Fibroblast of pulmonary artery (primary cell): ENCODE measurements at places on chromosomes 7 and 10.

DNA sequence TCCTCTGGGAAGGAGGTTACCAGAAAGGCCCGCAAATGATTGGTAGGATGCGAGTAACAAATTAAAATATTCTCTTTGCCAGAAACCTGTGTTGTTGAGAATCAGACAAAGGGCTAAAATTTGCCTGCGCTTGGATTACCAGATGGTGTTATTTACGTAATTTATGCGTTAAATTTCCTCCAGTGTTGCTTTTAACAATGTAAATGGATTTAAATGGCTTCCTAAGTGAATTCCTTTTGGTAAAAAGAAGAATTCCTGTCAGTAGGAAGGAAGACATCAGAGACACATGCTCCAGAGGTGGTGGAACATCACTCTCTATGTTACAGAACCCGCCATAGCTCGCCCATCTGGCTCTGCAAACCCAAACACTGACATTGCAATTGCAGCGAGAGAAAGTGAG is 520.6 kb downstream of the GALNT17 start:
- no peak for DNase-seq

- no peak for DNase-seq
Measured at GRCh38 chr7:157961731-157962457, 625.1 kb downstream of the DNAJB6 start.

GRCh38 chr10:118321724-118322575 is 20.2 kb downstream of the FAM204A start:
- no peak for DNase-seq

DNA sequence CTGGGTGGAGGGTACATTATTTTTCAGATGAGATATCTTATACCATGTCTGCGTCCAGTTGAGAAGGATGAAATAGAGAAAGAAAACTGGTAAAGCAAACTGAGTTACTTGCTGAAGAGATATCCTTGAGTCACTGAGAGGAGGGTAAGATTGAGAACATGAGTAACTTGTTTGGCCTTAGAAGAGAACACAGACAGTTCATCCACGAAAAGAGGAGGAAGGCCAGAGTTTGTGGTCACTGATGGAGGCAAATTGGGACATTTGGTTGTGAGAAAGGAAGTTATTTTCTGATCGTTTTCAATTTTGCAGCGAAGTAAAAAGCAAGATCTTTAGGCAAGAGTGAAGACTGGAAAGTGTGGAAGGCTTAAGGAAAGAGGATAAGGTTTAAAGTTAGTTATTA is 15.6 kb downstream of the MBL2 start:
- no peak for DNase-seq

DNA sequence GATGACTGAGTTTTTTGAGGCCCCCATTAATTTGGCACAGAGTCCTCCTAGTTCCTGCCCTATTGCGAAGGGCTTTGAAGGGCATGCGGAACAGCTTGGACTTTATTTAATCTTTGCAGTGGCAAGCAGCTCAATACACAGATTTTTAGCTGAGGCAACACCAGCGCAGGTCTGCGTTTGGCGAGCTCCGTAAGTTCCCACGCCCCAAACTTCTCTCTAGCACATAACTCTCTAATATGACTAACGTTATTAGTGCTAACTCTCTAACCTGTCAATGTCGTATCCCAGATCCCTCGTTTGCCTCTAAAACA is 366 bp upstream of the TAF3 start:
- no peak for DNase-seq

DNA sequence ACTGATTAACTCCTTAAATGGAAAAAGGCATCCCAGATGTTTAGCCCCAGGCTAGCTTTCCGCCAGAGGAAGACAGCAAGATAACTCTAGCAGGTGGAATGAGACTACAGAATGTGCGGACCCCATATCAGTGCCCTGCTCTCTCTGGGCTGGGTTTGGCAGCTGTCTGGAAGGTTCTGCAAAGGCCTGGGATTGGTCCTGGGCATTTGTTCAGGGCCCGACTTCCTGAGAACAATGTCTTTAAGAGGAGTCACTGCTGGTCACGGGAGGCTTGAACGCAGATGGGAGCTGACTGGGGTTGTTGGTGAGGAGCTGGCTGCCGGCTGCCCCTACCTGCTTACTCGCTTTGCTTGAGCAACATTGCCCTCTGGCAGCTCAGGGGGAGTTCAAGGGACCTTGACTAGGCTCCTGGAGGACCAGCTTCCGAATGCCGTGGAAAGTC is 130.6 kb upstream of the BTBD16 start:
- DNase-seq, result peak; percentile 75

- DNase-seq, result no peak
Measured at GRCh38 chr7:47354831-47355541, 226.9 kb downstream of the TNS3 start.

GRCh38 chr10:71725998-71726579 is 6.5 kb upstream of the C10orf105 start:
- DNase-seq, result peak; percentile 48

DNA sequence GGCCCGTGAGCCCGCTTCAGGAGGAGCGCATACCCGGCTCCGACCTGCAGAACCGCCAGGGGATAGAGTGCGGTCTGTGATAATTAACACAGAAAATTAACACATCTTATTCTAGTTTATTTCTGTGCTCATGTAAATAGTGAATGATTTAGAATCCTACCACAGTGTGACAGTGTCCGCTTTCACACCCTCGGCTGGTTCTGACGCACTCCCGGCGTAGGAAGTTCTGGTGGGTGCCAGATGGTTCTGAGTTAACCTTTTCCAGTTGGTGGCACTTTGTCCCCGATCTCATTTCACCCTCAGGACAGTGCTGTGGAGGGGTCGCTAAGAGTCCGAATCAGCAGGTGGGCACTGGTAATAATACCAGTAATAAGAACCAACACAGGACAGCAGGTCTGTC is 28.3 kb upstream of the FXYD4 start:
- DNase-seq, result no peak

DNA sequence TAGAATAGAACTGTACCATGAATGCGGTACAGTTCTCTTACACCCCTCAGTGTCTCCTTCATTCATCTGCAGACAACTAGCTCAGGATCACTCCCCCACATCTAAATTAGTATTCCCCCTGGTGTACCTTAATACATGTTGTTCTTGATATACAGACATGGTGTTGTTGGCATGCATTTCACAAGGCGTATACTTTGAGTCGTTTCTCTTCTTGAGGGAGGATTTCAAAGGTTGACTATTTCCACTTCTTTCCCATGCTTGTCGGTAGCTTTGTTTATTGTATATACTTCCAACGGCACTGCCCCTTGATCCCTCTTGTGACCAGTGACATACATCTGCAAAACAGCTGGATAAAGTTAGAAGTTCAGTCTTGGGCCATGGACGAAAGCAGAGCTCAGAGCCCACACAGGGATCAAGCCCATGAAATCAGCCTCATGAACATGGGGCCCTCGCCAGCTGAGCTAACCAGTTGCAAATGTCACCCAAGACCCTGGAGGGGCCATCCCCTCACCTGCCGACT is 8.6 kb downstream of the CPA4 start:
- DNase-seq, result no peak

DNA sequence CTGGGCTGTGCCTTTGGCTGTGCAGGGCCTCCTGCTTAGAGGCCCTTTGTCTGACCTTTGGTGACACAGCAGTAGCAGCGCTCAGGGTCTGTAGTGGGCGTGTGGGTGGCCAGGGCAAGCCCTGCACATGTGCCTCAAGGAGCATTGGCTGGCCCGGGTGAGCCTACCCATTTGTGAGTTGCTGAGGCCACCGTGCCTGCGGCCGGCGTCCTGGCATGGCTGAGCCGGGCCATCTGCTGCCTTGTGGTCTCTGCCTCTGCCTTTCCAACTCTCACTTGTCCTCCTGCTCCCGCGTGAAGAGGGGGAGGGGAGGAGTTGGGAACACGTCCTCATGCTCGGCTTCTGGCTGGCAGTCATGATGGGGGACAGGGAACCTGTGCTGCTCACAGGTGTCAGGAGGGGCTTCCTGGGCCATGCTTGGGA is 9.2 kb upstream of the ORAI2 start:
- DNase-seq, result no peak

- no peak for DNase-seq
Measured at GRCh38 chr7:101868191-101868950, 50.9 kb downstream of the CUX1 start.

DNA sequence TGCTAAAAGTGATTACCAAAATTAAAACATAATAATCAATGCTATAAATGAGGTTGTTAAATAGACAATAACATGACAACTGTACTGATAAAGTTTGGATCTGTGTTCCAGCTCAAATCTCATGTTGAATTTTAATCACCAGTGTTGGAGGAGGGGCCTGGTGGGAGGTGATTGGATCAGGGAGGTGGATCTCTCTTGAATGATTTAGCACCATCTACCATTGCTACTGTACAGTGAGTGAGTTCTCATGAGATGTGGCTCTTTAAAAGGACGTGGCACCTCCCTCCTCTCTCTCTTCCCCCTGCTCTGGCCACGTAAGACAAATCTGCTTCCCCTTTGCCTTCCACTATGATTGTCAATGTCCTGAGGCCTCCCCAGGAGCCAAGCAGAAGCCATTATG is 77.5 kb downstream of the HTR5A start:
- no peak for DNase-seq

GRCh38 chr7:39681887-39682441 is 58.6 kb downstream of the RALA start:
- DNase-seq, result no peak

GRCh38 chr7:155353256-155353897 is 55.7 kb downstream of the INSIG1 start:
- no peak for DNase-seq

DNA sequence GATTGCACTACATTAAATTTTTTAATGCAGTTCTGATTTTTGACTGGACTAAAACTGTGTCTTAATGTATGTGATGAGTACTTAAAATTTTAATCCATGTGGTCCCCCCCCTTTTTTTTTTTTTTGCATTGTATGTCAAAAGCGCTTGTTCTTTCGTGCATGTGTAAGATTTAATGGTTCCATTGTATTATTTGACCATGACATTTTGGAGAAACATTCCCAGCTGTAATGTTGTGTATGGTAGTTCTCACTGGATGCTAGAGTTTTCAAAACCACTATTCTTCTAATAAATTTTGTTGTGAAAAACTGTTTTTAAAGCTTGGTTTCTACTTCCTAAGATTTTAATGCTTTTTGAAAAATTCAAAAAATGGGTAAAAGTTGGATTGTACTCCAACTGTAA is 132.0 kb downstream of the LCOR start:
- DNase-seq, result no peak

DNA sequence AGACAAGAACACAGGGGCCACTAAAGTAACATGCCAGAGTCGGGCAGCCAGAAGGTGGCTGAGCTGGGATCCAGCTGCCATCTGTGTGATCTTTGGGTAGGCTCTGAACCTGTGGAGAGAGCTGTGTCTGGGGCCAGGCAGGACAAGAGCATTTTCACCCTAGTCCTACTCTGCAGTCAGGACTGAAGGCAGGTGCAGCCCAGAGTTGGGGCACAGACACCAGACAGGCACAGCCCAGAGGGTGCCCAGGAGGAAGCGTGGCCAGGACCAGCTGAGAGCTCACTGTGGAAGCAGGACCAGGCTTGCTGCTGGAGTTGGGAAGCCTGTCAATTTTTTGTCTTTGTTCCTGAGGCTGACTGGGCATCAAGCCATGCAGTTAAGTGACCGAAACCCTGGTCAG is 113.6 kb downstream of the ADCY1 start:
- DNase-seq, result no peak

DNA sequence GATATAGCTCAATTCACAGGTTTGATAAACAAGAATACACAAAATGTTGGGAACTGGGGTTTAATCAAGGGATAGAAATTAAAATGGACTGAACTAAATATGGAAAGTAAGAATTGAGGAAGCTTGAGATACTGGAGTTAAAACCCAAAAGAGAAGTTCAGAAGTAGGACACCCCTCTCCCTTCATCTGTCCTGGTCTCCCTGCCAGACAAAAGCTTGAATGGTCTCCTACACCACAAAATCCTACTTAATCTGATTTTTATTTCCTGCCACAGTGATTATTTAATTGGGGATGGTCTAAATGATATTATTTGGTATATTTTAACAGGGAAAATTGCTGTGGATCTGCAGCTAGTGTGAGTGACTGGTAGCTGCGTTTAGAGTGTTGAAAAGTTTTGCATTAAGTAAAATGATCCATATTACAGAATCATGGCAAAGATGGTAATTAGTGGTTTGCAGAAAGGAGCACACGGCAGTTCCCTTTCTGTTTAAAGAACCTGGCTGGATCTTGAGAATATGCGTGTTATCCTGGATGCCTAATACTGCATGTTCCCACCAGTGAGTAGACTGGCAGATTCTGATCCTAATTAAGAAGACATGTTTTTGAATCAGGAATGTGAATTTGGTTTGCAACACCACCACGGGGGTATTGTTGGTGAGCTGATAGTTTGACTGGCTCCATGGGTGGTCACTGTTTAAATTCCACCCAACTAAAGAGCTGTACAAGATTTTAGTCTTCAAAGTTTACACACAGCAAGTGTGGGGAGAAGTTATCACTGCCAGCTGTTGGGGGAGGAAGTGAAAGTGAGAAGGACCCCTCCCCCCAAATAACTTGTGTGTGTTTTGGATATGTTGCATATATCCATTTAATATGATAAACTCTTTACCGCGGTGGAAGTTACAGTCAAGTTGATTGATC is 5.5 kb downstream of the RBM20 start:
- no peak for DNase-seq

DNA sequence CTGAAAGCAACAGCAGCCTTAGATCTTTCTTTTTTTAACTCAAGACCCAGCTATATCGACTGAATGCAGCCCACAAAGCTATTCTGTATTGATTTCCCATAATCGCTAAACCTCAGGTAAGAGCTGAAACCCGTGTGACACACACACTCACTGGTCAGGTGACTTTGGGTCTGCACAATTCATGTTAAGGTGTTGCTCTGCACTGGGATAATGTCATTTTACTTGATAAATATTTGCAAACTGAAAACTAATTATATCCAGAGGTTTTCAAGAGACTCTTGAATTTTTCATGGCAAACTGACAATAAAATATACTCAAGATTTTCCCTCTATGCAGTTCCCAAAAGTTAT is 33.1 kb downstream of the SCRN1 start:
- DNase-seq, result no peak

GRCh38 chr7:49260538-49260937 is 336.2 kb downstream of the CDC14C start:
- DNase-seq, result no peak

DNA sequence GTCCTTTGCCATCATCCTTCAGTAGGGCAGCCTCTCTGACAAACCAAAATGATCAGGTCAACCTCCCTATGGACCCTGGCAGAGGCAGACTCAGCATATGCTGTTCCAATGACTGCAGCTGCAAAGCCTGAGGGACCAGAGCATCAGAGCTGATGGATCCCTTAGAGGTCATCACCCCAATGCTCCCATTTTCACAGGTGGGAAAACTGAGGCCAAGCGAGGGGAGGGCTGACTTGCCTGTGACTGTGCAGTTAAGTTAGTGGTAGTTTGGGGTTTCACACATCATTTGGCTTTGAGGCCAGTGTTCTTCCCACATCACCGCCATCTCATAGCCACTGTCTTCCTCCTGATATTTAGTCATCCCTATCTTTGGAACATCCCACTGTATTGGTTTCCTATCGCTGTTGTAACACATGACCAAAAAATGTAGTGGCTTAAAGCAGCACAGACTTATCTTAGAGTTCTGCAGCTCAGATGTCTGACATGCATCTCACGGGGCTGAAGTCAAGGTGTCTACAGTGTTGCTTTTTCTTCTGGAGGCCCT is 69.3 kb upstream of the PDZD8 start:
- DNase-seq, result no peak
